ENCODE measurements at places on chromosomes 4 and X. TPM values are rescaled to one million over a fixed set of nuclear protein-coding genes. Genes with fewer than 3 reads are reported as not detected.

GRCh38 chr4:74583089-74583700, 138.3 kb downstream of the AREG start:
- DNase-seq: peak; percentile 46

DNA sequence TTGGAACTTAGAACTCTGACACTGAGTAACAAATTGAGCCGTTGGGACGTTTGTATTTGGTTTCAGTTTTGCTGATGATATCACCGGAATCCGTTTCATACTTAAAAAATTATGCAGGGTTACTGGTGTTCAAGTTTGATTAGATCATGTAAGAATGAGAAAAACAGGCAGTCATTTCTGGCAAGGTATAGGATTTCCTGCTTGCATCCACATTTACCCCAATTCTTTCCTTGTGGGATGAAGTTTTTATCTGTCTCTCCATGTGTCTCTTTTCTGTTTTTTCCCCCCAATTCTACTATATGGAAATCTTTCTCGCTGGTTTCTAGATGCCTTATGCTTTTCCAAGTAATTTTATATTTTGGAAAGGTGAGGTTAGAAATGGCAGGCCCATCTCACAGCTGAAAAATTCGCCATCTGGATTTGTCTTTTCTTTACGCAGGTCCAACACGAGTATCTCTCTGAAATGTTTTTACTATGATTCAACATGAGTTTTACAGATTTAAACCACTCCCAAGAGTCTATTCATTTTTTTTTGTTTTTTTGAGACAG, 197.9 kb downstream of the SHOX start:
- no peak for DNase-seq

DNA sequence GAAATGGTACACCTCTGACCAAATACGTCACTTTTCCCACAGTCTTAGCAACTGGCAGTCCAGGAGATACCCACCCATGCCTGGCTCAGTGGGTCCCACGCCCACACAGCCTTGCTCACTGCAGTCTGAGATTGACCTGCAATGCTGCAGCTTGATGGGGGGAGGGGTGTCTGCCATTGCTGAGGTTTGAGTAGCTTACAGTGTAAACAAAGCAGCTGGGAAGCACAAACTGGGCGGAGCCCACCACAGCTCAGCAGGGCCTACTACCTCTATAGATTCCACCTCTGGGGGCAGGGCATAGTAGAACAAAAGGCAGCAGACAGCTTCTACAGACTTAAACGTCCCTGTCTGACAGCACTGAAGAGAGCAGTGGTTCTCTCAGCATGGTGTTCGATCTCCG, 52.7 kb downstream of the AMER1 start:
- DNase-seq: no peak

- DNase-seq: peak; percentile 95
Observed at GRCh38 chr4:88027611-88028608, 20.5 kb downstream of the PKD2 start.

GRCh38 chr4:121923306-121923705, 28.6 kb downstream of the TRPC3 start:
- no peak for DNase-seq

GRCh38 chr4:1684506-1685234, 557 bp upstream of the FAM53A start:
- DNase-seq: no peak

DNA sequence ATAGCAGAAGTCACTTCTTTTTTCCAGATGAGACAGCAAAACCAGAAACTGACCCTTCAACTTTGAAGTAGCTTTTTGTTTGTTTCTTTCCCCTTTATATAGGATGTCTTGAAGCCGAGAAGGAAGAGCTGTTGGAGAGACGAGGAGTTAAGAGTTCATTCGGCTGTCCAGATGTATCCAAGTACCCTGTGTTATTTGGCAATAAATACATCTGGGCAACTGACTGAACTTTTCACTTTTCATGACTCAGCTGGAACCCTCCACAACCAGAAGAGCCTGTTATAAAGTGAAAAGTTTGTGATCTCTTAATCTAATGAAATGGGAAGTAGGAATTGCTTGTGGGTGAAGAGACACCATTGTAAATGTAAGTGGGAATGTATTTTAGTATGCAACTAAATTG, 131.2 kb downstream of the HTR2C start:
- DNase-seq: no peak

- DNase-seq: no peak
Observed at GRCh38 chrX:150157291-150157690, 205.8 kb upstream of the MAMLD1 start.

GRCh38 chr4:182339221-182339641, 96.0 kb downstream of the TENM3 start:
- DNase-seq: no peak

DNA sequence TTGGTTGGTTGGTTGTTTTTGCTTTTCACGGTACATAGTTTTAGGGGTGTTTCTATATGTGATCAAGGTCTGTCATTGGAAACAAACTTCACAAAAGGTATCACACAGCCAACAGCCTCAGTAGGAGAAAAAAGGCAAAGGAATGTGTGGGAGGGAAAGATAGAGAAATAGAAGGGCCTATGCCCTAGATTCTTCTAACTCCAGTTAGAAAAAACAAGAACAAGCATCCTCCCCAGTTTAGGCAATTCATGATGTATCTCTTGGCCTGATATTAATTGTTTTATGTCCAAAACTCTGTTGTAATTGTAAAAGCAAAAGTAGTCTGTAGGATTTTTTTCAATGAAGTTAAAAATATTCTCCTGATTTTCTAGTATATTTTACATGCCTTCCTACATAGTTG, 192.4 kb upstream of the EDNRA start:
- DNase-seq: no peak

Gene EDA2R
- total RNA-seq: 23.8 TPM

Gene EMD
- total RNA-seq: 11.4 TPM

Gene PNCK
- total RNA-seq: not detected

Gene SRPX
- total RNA-seq: 39.2 TPM
